ENCODE measurements at places on chromosomes 16 and 17.
A peak's percentile ranks its signal among the peaks of the same experiment; 100 is the strongest.

- DNase-seq = no peak
These were observed 3.6 kb downstream of the RSKR start for GRCh38 chr17:28610376-28610775.

DNA sequence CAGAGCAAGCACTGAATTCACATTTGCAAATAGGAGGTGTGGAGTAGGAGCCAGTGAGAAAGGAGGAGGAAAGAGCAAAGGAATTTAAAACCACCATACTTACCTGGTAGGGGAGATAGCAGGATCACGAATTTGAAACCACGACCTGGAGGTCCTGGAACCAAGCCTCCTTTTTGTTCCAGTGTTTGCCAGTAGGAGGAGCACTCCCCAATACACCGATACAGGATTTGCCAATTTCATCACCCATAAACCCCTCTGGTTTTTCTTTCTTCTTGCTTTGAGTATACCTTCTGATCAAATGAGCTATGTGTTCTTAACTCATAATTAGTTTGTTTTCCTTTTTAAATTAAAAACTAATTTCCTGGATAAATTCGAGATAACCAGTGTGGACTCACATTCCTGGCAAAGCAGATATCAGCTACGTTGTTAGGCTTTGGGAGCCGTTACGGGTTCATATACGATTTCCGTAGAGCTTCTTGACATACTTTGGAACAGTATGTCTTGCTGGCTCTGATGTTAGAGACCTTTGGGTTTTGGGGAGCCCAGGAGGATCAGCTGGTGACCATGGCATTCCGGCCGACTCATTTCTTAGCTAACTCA lies 22.7 kb downstream of the BCO1 start:
- no peak for DNase-seq

DNA sequence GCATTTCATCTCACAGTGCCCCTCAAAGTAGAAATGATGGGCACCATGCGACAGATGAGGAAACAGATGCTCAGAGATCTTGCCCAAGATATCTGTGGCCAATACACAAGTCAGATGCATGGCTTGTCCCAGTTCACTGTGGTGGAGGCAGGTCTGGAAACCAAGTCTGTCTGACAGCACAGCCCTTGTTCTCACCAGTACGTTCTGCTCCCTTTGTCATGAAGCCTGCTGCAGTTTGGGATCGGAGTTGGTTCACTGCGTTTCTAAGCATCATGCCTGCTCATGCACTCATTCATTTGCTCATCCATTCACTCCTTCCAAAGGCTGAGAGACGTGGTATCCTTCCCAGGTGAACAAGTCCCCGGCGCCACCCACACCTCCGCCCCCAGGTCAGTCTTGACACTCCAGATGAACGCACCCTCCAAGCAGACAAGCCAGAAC lies 27.2 kb upstream of the MEAK7 start:
- no peak for DNase-seq

DNA sequence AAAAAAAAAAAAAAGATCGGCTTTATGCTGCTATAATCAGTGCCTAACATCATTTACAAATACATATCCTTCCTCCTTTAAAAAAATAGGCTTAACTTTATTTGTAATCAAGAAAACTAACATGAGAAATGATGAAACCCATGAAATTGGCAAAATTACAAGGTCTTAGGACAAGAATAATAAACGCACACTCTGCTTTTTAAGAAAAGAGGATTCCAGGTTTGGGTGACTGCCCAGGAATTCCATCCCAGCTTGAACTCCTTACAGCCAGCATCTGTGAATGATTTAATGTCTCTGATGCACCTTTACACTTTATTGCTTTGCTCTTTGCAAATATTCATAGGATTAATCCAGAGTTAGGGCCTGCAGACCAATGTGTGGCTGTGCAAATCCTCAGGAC lies 196.0 kb downstream of the CBLN1 start:
- DNase-seq = no peak

- DNase-seq = no peak
These were observed 13.1 kb downstream of the CPSF4L start for GRCh38 chr17:73248532-73248931.

- no peak for DNase-seq
These were observed 10.0 kb downstream of the CACNA1G start for GRCh38 chr17:50570528-50570927.

GRCh38 chr17:75922173-75922961 lies 17.7 kb upstream of the MRPL38 start:
- no peak for DNase-seq

DNA sequence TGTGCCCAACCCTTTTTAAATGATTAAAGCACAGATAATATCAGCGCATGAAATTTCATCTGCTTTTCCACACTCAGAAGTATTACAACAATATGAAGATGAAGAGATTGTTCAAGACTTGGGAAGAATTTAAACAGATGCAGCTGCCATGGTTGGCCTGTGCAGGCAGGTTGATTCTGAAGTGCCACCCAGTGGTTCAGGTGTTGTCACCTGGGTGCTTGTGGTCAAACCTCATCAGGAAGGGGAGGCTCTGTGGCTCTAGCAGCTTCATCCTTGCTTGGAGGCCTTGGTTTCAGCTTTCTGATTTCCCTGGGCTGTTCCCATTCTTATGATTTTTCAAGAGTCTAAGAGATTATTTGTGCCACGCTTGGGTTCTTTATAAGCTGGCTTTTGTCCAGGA lies 22.2 kb upstream of the CLEC18C start:
- no peak for DNase-seq

GRCh38 chr16:66360624-66361324 lies 5.7 kb upstream of the CDH5 start:
- DNase-seq = no peak

DNA sequence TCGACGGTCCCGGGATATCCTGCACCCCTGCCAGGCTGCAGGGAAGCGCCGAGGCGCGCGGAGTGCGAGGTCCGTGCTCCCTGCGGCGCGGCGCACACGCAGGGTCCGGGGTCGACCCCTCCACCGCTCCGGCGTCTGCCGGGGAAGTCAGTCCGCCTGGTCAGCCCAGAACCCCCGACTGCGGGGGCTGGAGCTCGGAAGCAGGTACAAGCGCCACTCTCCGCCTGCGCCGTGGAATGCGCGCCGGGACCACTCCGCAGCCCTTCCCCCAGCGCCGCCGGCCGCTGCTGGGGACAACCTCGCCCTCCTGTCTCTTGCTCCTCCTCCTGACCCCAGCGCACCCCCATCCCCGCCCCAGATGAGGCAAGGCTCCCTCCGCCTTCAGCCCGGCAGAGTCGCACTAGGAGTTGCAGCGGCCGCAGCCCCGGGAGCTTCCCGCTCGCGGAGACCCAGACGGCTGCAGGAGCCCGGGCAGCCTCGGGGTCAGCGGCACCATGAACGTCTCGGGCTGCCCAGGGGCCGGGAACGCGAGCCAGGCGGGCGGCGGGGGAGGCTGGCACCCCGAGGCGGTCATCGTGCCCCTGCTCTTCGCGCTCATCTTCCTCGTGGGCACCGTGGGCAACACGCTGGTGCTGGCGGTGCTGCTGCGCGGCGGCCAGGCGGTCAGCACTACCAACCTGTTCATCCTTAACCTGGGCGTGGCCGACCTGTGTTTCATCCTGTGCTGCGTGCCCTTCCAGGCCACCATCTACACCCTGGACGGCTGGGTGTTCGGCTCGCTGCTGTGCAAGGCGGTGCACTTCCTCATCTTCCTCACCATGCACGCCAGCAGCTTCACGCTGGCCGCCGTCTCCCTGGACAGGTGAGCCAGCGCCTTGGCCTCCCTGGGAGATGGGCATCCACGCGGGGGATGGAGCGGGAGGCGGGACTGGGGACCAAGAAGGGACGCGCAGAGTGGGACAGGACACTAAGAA lies at the start of gene GALR2:
Gene GALR2, plus strand, starts transcription at position 392 of the 974 bp plus-strand sequence. Its CDS starts 103 bp downstream, at position 495.
- DNase-seq = no peak

- no peak for DNase-seq
These were observed 9.2 kb upstream of the DPEP3 start for GRCh38 chr16:67989322-67990017.

DNA sequence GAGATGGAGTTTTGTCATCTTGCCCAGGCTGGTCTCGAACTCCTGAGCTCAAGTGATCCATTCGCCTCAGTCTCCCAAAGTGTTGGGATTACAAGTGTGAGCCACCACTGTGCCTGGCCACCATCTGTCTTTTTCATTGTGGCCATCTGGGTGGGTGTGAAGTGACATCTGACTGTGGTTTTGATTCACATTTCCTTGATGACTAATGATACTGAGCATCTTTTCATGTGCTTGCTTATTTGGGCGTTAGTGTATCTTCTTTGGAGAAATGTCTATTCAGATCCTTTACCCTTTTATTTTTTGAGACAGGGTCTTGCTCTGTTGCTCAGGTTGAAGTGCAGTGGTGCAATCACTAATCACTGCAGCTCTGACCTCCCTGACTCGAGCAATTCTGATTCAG lies 53.9 kb upstream of the ERN1 start:
- DNase-seq = no peak

DNA sequence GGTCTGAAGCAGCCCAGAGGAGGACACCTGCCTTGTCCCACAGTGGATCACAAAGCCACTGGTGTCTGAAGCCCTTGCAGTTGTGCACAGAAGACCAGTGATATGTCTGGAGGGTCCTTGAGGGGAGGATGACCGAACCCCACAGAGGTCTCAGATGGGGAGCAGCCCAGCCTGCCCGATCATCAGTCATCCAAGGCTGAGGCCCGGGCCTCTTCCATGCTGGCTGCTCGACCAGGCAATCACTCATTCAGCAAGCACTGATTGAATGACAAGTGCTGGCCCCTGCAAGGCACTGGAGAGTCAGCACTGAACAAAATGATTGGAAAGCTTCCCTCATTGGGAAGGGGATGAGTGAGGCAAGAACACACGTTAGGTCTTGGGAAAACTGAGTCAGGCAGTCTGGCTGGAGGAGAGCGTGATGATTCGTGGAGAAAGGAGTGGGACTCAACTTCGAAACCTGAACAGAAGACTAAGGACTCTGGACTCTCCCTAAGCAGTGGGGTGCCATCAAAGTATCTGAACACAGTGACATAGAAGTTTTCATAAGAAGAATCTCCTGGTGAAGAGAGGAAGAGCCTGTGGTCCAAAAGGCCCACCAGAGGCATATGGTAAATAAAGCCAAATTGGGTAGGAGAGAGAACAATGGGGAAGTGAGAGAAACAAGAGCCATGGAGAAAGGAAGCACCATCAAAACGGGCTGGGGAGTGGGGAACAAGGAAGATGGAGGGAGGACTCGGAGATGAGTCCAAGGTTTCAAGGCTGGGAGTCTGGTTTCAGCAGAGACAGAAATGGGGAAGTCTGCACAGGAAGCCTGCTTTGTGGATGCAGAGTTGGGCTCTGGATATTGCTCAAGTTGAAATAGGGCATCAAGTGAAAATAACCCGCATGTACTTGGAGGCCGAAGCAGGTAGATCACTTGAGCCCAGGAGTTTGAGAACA lies 10.2 kb downstream of the PIK3R5 start:
- no peak for DNase-seq

GRCh38 chr17:1186214-1186820 lies 6.5 kb upstream of the ABR start:
- DNase-seq = no peak

GRCh38 chr17:78146471-78146869 lies 285 bp downstream of the C17orf99 start:
- DNase-seq = no peak

DNA sequence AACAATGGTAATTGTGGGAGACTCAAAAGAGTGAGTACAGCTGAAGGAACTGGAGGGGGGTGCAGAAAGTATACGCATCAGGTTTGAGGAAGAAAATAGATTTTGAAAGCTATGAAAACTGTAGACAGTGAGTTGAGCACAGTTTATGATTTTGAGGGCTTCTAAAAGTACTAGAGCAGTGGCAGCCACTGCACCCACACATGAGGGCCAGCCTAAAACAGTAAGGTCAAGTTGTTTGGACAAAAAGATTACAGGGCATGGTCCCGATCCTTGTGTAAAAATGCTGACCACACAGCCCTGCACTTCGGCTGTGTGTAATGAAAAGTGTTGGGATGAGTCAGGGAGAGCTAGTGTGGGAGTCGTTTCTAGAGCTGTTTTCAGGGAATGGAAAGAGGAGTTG lies 2282.1 kb downstream of the TP53TG3F start:
- DNase-seq = no peak

- no peak for DNase-seq
These were observed 34.1 kb upstream of the MMP2 start for GRCh38 chr16:55444754-55445485.

GRCh38 chr17:78335209-78335608 lies 24.7 kb downstream of the SOCS3 start:
- no peak for DNase-seq

- no peak for DNase-seq
These were observed 615.6 kb downstream of the MAF start for GRCh38 chr16:78984887-78985464.

DNA sequence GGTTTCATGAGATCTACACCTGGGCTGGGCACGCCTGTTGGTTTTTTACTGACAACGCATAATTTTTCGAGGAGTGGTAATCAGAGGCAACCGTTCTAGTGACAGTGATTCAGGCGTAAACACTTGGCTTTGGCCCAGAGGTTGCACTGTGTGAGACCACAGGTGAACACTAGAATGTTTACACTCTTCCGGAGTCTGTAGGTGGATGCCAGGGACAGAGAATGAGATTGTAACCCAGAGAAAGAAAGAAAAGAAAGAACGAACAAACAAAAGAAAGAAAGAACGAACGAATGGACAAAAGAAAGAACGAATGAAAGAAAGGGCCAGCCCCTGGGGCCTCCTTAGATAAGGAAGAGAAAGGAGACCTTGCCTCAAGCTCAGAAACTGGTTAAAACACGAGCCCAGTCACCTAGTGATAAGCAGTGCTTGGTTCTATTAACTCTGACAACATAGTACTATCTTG lies 113.2 kb downstream of the PRKCB start:
- DNase-seq = peak; percentile 68

DNA sequence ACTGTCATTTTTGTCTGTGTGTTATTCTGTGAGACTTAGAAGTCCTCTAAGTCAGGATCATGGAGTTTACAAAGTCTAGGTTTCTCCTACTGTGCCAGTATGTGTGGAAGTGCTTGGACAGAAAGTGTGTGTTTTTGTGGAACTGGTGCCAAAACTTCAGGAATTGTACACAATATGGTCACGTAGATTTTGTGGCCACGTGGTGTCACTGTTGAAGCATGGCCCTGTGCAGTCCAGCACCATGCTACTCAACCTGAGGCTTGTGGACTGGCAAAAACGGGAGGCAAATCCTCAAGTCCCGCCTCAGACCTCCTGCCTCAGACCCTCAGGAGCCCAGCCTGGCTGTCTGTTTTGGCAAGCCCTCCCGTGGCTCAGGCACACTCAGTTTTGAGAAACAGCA lies 16.7 kb upstream of the ALKBH5 start:
- DNase-seq = no peak

DNA sequence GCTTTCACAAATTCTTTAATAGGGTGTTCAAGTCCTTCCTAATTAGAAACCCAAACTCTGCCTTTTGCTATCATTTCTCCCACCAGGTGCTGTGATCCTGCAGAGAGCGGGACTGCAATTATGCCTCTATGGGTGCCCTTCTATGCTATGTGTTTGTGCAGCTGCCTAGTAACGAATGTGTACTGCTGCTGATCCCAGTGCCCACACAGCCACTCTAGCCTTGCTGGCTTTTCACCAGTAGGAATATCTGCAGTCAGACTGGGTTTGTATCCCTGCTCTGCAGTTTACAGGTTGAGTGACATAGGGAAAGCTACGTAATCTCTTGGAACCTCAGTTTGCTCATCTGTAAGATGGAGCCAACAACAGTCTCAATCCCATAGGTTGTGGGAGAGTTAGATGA lies 179.6 kb upstream of the IRX3 start:
- no peak for DNase-seq

- no peak for DNase-seq
These were observed 41.4 kb upstream of the BHLHA9 start for GRCh38 chr17:1228781-1229348.

- no peak for DNase-seq
These were observed 107.8 kb downstream of the CLEC16A start for GRCh38 chr16:11051879-11052808.
